ENCODE measurements at places on chromosomes 12 and 14.

- no peak for DNase-seq
These were observed 39.0 kb downstream of the GPR68 start for GRCh38 chr14:91205459-91205858.

- DNase-seq: no peak
These were observed 20.6 kb upstream of the CEP170B start for GRCh38 chr14:104844306-104845032.

GRCh38 chr14:69715725-69716477 lies 51.0 kb upstream of the SRSF5 start:
- DNase-seq: no peak

- no peak for DNase-seq
These were observed 161.8 kb upstream of the PTPRQ start for GRCh38 chr12:80282226-80282625.

GRCh38 chr14:95023886-95024285 lies 133.4 kb downstream of the DICER1 start:
- no peak for DNase-seq

GRCh38 chr14:67999290-67999689 lies 179.7 kb downstream of the RAD51B start:
- no peak for DNase-seq

- DNase-seq: no peak
These were observed 1.4 kb downstream of the HSP90AA1 start for GRCh38 chr14:102085488-102085887.

GRCh38 chr14:80055667-80056496 lies 155.4 kb downstream of the DIO2 start:
- no peak for DNase-seq

GRCh38 chr12:64912516-64913255 lies 88.2 kb downstream of the TBC1D30 start:
- DNase-seq: no peak

DNA sequence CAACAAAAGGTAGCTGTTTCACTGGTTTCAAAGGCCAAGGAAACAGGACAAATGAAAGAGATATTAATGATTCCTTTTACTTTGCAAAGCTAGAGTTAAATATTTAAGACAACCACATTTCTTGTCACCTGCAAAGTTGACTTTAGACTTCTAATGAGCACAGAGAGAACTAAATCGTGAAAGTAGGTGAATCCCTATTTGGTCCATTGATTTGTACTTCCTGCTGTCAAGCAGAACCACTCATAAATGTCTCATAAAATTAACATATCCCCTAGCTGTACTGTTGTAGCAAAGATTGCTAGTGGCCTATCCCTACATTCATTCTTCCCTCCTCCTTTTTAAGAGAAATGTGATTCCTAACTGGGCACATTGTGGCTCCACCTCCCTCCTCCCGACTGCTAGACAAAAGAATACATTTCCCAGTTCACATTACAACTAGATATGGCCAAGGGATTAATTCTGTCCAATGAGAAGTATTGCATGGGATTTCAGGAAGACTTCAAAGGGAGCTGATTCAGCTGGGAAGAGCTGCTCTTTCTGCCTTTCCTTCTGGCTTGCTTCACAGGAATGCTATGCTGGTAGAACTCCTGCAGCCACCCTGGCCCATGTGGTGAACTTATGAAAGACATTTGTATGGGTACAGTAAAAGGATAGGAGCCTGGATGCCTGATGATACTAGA lies 227.5 kb upstream of the ABCD2 start:
- DNase-seq: no peak

GRCh38 chr14:35956376-35957085 lies 130.4 kb downstream of the BRMS1L start:
- no peak for DNase-seq

- DNase-seq: no peak
These were observed 67.5 kb downstream of the DIP2B start for GRCh38 chr12:50572287-50572686.

DNA sequence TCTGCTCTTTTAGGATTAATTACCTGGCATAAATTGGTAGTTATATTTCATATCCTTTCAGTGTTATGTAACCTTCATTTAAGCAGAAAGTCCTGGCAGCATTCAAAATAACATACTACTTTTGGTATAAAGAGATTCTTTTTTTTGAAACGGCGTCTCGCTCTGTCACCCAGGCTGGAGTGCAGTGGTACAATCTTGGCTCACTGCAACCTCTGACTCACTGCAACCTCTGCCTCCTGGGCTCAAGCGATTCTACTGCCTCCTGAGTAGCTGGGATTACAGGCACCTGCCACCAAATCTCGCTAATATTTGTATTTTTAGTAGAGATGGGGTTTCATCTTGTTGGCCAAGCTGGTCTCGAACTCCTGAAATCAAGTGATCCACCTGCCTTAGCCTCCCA lies 9.2 kb downstream of the KTN1 start:
- no peak for DNase-seq

DNA sequence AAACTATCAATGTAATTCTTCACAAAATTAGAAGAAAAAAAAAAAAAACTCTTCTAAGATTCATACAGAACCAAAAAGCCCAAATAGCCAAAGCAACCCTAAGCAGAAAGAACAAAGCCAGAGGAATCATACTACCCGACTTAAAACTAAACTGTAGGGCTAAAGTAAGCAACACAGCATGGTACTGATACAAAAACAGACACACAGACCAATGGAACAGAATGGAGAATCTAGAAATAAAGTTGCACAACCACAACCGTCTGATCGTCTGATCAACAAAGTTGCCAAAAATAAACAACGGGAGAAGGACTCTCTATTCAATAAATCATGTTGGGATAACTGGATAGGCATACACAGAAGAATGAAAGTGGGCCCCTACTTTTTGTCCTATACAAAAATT lies 16.9 kb downstream of the CDK17 start:
- no peak for DNase-seq

DNA sequence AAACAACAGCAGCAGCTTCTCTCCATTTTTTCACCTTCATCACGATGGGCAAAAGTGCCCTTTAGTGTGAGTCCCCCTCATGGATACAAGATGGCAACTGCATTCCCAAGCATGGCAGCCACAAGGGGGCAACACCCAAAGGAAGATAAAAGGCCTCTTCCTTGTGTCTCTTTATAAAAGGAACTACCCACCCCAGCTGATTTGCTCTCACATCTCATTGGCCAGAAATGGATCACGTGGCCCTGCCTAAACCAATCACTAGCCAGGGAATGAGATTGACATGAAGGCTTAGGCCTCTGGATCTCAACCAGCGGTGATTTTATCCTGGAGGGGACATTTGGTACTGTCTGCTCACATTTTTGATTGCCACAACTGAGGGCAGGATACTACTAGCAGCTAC lies 21.9 kb upstream of the IFT81 start:
- DNase-seq: no peak

GRCh38 chr12:39878753-39879152 lies 227.1 kb downstream of the SLC2A13 start:
- no peak for DNase-seq

DNA sequence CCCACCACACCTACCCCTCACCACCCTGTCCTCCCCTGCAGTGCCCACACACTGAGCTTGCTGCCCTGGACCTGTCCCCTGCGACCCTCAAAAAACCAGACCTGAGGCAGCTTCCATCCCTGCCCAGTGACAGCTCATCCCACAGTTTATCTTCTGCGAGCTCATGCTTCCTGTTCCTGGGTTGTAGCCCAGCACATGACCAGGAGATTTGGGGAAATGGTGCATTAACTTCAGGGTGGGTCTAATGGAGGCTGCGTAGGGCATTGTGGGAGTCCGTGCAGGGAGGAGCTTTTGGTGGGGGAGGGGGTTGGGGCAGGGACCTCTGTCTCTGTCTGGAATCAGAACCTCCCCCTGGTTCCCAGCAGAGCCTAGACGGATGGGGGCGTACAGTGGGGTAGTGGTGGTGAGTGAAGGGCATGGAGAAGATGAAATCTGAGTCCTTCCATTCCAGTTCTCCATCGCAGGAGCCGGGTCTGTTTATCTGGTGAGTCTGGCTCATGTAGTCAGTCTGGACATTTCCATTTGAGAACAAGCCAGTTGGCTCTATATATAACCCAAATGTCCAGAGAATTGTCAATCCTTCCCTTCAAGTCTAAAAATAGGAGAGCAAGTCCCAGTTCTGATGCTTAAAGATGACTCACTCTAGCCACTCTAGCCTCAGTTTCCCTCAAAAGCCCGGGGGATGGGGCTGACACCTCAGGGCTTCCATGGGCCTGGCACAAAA lies 270.9 kb downstream of the CACNA1C start:
- no peak for DNase-seq

DNA sequence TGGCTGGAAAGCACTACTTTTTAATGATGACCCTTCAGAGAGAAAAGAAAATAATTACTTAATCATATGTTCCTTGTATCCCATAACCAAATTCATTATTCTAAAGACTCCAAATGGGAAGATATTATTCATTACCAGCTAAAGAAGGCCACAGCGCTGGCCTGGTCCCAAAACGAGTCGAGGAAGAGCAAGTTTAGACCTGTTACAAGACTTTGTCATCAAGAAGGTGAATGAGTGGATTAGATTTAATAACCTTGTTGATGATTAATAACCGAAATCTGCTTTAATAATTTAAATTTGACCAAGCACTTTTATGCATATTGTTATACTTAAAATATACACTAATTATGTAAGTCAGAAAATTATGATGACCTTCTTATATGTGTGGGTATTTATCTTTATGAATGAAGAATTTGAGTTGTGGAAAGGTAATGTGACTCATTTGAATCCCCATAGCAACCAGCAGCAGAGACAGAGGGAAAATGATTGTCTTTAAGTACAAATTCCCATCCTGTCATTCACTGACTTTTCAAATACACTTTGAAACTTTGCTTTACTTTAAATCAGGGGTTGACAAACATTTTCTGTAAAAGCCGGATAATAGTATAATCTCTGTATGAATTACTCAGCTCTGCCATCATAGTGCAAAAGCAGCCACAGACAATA lies 200.3 kb upstream of the NPAS3 start:
- DNase-seq: no peak

DNA sequence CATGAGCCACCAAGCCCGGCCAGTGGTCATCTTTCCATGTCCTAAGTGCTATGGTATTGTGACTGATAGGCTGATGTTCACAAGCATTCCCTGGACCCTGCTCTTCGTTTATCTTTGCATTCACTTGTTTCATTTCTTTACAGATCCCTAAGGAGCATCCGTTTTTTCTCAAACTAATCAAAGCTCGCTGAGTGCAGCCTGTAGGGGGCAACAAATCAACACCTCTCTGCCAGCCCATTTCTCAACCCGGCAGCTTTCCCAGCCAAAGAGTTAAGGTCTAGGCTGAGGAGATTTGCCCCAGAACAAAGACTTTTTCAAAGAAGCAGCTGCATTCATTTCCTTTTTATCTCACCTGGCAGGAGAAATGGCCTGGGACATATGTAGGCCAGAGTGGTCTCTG lies 12.1 kb downstream of the SIRT4 start:
- DNase-seq: no peak

DNA sequence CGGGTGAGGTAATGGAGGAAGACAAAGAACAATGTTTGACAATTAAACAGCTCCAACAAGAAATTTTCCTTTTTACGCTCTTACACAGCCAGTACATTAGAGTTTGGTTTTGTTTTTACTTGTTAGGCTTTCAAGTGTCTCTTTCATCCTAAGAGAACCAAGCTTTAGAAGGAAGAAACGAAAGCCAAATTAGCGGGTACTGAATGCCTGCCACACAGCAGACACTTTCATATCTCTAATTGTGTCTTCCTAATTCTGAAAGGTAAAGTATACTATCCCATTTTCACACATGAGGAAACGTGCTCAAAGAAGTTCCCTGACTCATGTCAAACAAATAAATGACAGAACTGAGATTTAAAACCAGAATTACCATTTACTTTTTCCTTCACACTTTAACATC lies 65.0 kb downstream of the CDK17 start:
- DNase-seq: no peak

GRCh38 chr14:64849940-64850339 lies 29.8 kb downstream of the SPTB start:
- no peak for DNase-seq

DNA sequence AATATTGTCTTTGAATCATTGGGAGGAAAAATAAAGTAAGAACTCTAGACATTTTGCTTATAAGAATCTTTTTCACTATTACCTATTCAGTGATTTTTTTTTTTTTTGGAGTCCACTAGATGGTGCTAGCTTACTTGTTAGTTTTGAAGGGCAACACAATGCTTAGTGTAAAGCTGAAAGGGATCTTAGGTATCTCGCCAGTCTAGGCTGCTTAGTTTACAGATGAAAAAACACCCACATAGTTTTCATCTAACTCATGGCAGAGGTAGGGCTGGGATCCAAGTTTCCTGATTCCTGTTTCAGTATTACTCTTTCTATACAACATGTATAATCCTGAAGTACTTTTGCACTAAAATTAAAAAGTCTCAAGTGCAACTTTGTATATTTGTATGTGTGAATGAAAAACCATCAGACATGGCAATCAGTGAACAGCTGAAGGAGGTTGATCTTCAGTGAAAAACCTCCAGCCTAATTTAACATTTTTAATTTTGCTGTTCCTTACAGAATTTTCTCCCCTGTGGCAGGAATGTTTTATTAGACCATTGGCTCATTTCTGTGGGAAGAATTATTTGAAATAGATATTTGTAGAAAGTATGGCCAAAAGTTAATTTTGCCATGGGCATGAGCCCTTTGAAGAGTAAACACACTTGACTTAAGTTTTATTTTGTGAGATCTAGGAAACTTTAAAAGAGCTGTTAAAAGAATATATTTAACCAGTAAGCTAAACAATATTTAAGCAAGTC lies 40.7 kb downstream of the LRRIQ1 start:
- DNase-seq: no peak

GRCh38 chr14:68768316-68768715 lies 24.6 kb downstream of the ZFP36L1 start:
- DNase-seq: no peak

- no peak for DNase-seq
These were observed 10.3 kb upstream of the PGAM5 start for GRCh38 chr12:132700212-132700822.

DNA sequence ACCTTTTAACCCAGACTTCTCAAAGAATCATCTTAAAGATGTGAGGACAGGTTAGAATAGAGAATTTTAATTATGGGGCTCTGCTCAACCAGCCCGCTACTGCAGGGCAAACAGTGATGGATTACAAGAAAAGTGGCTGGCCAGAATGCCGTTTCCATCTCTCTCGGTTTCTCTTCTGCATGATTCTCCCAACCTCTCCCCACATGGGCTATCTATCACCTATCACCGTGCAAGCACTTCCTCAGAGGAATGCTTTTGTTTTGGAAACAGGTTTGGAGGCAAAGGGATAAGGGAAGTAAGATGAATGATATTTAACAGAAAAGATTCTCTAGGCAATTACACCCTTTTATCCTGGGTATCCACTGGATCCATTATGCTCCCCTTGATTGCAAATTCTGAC lies 37.4 kb upstream of the PHC1 start:
- no peak for DNase-seq

- no peak for DNase-seq
These were observed 34.4 kb upstream of the P2RX4 start for GRCh38 chr12:121175383-121176119.
